ENCODE measurements at places on chromosomes 6 and 20.

GRCh38 chr6:54053881-54054391 is 57.3 kb upstream of the MLIP start:
- DNase-seq: no peak

GRCh38 chr6:7196685-7197283 is 89.0 kb downstream of the RREB1 start:
- no peak for DNase-seq

- no peak for DNase-seq
Observed at GRCh38 chr6:54463354-54464024, 155.2 kb downstream of the TINAG start.

- no peak for DNase-seq
Observed at GRCh38 chr6:149247385-149247763, 70.1 kb upstream of the TAB2 start.

- DNase-seq: no peak
Observed at GRCh38 chr6:66057034-66057433, 350.0 kb upstream of the EYS start.

All from liver (tissue), 10 donors.